CD4-positive, alpha-beta T cell treated with Interleukin-17A for 1 hour (primary cell): ENCODE measurements at places on chromosomes 12 and 14.

DNA sequence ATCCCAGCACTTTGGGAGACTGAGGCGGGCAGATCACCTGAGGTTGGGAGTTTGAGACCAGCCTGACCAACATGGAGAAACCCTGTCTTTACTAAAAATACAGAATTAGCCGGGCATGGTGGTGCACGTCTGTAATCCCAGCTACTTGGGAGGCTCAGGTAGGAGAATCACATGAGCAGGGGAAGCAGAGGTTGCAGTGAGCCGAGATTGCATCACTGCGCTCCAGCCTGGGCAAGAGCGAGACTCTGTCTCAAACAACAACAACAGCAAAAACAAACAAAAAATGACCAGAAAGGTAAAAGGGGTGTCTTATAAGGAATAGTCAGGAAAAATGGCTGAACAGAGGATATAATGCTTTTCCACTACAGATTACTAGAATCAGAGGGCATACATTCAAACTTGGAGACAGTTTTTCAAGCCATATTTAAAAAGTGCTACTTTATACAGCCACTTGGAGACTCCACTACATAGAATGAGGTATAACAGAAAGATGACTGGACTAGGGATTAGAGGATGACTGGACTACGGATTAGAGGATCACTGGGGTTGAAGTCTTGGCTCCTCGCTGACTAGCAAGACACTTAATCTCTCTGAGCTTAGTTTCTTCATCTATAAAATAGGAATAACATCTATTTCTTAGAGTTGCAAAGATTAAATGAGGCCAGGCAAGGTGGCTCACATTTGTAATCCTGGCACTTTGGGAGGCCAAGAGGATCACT is 4.9 kb upstream of the CS start:
- DNase-seq: no peak

DNA sequence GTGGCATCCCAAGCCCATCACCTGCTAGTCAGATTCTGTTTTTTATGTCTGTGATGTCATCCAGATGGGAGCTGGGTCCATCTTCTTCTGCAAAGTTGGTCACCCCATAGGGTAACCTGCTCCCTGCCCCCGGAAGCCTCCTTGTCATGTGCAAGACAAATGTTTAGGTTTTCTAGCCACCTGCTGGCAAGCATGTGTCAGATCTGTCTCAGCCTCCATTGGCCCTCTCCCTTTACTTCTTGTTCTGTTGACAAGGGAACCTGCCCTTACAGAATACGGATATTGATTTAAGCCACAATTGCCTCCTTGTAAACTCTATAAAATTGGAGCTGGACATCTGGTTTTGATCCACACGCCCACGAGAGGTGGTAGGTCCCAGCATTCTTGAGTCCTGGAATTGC is 7.5 kb downstream of the NTF3 start:
- no peak for DNase-seq

- DNase-seq: no peak
Observed at GRCh38 chr14:61421212-61421923, 100.0 kb downstream of the PRKCH start.

- DNase-seq: no peak
Observed at GRCh38 chr14:51774209-51774608, 86.2 kb upstream of the GNG2 start.
